ELR (cell line): ENCODE measurements at places on chromosomes 4 and X.

DNA sequence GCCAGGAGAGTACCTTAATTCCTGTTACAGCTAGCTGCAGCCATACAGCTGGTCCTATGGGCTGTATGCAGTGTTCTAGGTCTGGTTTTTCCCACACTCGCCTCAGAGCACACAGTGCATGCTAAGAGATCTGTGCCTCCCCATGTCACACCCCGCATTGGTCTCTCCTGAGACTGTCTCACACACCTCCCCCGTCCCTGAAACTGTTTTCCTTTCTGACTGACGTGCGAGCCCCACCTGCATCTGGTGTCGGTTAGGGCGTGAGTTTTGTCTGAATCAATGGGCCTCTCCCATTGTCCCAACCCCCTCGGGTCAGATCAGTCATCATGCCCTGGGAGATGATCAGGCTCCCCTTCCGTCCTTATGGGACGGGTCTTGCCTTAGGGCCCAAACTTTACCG lies 3.4 kb upstream of the UGT8 start:
- no peak for DNase-seq

GRCh38 chr4:26300314-26301307 lies 20.2 kb upstream of the RBPJ start:
- peak; percentile 4 for DNase-seq

DNA sequence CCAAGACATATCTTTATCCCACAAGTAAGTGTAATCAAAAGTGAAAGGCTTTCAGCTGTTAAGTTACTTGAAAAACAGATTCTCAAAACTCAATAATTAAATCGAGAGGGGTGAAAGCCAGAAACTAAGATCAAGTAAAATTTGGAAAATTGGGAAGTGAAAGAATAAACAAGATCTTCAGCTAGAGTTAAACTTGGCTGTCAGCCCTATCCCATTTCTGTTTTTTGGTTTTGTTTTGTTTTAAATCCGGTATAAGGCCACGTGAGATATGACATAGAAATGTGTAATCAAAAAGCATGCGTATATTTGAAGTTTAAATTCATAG lies 856.8 kb downstream of the STIM2 start:
- DNase-seq = no peak

DNA sequence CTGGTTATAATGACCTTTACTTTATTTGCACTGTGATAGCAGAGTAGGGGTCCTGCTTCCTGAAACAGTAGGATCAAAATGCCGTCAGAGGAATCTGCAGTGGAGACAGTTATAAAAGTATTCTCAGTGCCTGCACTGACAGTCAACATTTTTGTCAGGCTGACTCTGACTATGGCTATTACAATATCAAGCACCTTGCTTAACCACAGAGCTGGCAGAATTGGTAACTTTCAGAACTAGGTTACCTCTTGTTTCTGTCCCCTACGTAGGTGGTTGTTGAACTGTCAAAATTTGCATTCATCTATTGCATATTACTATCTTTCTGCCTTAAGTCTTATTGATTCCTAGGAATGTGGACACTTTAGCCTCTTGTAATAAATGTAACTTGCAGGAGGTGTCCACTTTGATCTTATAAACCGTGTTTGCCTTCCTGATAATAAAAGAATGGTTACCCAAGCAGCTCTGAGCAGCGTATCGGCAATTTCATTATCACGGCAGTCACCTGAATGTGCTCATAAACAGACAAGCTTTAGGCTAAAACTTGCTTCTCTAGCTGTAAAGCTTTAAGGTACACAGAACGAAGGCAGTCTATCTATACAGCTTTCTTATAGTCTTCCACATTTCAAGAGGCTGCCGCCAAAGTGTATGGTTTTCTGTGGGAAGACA lies 353.0 kb upstream of the GALNT7 start:
- no peak for DNase-seq

GRCh38 chr4:57445686-57446085 lies 335.5 kb upstream of the IGFBP7 start:
- no peak for DNase-seq

- no peak for DNase-seq
Measured at GRCh38 chr4:46387956-46388355, 2.0 kb downstream of the GABRA2 start.

DNA sequence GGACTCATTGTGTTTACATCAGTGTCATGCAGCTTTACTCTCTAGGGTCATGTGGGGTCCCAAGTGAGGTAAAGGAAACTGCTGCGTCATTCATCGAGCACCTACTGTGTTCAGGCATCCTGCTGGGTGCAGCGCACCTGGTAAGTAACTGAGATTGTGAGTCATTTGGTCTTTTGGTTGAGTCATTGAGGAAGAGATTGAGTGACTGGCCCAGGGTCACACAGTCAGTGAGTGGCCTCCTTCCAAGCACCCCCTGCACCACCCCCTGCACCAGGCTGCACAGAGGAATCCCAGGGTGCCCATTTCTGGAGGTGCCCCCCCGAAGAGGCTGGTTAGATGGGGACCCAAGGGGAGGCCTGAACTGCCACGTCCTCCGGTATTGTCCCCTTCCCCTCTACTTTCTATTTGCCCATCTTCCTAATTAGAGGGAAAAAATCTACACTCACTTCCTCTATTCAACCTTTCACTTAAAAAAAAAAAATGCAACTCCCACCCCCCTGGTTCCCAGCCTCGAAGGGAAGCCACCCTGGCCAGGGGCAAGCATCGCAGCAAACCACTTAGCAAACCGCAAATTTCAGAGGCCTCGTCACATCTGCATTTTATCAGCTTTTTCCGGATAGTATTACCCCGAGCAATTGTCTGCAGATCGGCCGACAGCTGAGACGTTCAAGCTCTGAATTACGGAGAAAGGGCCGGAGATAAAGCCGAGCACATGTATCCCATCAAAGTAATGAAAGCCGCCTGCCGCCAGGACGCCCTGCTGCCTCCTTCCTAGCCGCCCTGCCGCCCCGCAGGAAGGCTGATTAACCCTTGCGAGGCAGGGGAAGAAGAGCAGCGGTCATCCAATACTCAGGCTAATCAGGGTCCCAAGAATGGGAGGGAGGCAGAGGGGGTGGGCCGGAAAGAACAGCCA lies 96.3 kb upstream of the MSX1 start:
- peak; percentile 64 for DNase-seq

DNA sequence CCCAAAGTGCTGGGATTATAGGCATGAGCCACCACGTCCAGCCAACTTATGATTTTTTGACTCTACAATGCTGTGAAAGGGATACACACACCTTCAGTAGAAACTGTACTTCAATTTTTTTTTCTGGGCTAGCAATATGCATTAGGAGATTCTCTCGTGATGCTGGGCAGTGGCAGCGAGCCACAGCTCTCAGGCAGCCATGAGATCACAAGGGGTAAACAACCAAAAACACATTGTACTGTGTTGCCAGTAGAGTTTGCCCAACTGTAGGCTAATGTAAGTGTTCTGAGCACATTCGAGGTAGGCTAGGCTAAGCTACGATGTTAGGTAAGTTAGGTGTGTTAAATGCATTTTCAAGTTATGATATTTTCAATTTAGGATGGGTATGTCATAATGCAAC lies 25.7 kb downstream of the RAB33A start:
- DNase-seq = no peak

- peak; percentile 83 for DNase-seq
Measured at GRCh38 chr4:7513671-7514070, 78.9 kb upstream of the PSAPL1 start.

GRCh38 chrX:9882669-9883446 lies 84.3 kb upstream of the CLDN34 start:
- no peak for DNase-seq

GRCh38 chr4:76977736-76978350 lies 28.3 kb downstream of the SEPTIN11 start:
- peak; percentile 91 for DNase-seq

DNA sequence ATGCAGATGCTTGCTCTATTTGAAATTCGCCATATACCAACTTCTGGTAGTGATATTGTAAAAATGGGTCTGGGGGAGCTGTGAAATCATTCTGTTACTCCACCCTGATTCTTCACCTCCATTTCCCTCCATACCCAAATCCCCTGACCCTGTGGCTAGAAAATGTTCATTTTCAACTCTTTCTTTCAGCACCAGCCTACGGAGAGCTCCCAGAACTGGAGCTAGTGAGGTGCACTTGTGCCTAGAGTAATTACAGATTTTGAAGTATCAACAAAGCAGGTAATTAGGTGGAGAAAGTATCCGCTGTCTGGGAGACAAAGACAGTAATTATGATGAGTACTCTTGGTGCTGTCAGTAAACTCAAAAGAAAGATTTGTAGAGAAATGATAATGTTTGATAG lies 8.1 kb downstream of the ARHGAP36 start:
- DNase-seq = no peak

DNA sequence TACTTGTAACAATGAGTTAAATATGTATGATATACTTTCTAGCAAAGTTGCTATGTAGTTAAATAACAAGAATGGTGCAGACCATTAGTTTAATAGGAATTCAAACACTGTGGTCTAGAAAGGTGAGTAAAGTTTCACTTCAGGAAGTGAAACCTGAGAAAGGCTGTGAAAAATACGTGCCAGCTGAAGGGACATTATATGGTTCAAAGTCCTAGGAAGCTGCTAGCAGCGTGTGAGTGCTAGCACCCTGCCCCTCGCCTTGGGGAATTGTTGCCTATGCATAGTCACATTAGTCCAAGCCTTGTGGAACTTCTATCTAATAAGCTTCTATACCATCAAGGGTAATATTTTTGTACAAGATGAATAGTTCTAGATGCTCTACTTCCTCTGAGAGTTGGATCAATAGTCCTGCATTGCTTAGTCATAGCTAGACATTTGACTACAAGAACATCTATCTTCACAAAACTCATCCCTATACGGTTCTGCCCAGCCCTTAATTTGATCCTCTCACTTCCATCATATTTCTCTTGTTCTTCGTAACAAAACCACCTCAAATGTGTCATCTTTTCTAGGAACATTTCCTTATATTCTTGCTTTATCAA lies 45.8 kb upstream of the ARSJ start:
- no peak for DNase-seq

DNA sequence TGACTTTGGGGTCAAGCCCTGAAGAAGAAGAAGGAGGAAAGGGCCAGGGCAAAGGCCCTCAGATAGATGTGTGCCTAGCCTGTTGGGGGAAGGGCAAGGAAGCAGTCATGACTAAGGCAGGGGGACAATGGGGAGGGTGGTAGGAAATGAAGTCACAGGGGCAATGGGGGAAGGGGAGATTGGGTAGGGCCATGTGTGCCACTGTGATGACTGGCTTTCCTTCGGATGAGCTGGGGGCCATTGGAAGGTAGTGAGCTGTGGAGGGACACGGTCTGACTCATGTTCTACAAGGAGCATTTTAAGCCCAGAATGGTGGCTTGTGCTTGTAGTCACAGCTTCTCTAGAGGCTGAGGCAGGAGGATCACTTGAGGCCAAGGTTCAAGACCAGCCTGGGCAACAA lies 642.0 kb downstream of the MID1IP1 start:
- DNase-seq = no peak

GRCh38 chr4:110769578-110769977 lies 146.7 kb upstream of the PITX2 start:
- DNase-seq = no peak

DNA sequence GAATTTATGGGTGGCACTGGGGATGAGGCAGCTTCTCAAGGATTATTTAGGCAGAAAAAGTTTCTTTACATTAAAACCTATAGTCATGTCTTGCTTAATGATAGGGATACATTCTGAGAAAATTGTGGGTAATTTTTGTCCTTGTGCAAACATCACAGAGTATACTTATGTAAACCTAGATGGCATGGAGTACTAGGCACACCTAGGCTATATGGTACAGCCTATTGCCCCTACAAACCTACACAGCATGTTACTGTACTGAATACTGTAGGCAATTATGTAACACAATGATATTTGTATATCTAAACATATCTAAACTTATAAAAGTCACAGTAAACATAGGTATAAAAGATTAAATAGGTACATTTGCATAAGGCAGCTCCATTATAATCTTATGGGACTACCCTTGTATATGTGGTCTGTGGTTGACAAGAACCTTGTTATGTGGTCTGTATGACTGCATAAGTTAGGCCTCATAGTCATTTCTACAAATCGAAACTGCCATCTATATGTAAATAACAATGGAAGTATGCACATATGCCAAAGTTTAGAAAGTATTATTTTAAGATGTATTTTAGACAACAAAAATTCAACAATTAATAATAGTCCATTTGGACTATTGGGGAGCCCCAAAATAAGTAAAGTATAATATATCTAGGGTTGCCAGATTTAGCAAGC lies 87.3 kb downstream of the CFAP299 start:
- no peak for DNase-seq

DNA sequence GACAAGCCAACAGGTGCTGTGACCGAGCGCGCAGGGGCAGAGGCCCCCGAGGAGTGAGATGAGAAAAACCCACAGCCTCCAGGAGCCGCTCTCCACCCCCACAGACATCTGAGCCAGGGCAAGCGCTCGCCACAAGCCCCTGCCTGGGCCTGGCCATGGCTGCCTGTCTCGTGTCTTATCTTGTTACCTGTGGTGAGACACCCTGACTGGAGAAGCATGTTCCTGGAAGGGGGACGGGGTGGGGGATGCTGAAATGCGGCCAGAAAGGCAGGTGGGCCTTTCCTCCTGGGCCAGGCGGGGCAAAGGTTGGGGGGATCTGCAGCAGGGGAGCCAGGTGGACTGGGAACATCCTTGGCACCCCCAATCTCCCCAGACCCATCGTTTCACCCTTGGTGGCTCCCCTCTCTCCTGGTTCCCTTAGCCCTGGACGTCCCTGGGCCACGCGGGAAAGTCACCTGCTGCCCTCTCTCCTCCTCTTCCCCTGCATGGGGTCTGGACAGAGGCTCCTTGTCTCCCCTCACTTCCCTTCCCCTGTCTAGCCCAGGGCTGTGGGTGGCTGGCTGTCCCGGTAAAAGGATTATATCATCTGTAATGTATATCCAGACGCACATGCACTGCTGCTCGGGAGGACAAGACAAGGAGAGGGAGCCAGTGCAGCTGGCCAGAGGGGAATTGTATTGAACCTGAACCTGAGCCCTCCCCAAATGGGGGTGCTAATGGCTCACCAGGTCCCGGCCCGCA lies 8.4 kb upstream of the DUSP9 start:
- no peak for DNase-seq

- DNase-seq = no peak
Measured at GRCh38 chr4:145035494-145036136, 62.4 kb downstream of the ANAPC10 start.

- no peak for DNase-seq
Measured at GRCh38 chrX:132763528-132763927, 194.9 kb downstream of the HS6ST2 start.

GRCh38 chr4:16608123-16608522 lies 290.3 kb downstream of the LDB2 start:
- peak; percentile 13 for DNase-seq
